ENCODE measurements at places on chromosomes 3 and 15.

GRCh38 chr3:43770426-43771103 is 79.8 kb downstream of the ABHD5 start:
- DNase-seq = no peak

GRCh38 chr3:127734181-127734720 is 61.5 kb downstream of the ABTB1 start:
- no peak for DNase-seq

GRCh38 chr3:61936344-61936937 is 375.1 kb downstream of the PTPRG start:
- DNase-seq = no peak

- DNase-seq = peak; percentile 10
Observed at GRCh38 chr15:60328852-60329443, 68.8 kb downstream of the ANXA2 start.

DNA sequence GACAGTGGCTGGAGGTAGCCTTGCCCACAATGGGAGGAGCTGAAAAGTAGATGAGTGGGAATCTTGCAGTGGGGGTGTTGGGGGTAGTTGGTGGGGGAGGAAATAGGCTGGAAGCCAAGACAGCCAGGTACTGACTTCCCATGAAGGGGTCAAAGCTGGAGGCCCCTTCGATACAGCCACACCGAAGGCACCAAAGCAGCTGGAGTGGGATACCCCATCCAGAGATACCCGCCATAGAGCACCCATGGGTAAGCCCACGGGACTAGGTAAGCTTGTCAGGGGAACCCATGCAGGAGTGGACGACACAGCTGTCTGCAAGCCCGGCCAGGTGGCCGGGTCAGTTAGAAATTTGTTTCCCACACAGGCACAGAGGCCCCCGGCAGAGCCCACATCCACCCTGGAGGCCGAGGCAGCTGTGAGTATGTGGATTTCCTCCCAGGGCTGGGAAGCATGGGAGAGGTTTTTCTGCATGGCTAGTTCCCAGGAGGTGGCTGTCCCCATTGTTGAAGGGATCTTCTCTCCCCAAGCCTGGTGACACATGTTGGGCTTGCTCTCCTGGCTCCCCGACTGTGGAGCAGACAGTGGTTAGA is 28.6 kb downstream of the PRR23E start:
- DNase-seq = no peak

DNA sequence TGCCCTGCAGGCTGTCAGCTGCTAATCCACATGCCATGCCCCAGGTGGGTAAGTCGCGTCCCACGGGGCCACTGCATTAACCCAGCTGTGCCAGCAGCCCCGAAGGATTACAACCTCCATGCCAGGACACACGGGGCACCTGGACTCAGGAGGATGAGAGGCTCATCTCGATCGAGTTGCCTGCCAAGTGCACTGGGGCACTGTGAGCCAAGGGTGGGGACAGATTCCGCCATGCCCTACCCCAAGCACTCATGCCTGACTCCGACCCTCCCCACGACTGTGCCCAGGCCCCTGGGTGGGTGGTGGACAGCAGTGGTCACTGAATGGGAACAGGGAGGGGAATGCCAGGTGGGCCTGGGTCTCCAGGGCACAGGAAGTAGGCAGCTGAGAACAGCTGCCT is 20.7 kb upstream of the SNRPA1 start:
- DNase-seq = no peak

GRCh38 chr3:171898192-171898591 is 55.0 kb downstream of the TMEM212 start:
- no peak for DNase-seq

DNA sequence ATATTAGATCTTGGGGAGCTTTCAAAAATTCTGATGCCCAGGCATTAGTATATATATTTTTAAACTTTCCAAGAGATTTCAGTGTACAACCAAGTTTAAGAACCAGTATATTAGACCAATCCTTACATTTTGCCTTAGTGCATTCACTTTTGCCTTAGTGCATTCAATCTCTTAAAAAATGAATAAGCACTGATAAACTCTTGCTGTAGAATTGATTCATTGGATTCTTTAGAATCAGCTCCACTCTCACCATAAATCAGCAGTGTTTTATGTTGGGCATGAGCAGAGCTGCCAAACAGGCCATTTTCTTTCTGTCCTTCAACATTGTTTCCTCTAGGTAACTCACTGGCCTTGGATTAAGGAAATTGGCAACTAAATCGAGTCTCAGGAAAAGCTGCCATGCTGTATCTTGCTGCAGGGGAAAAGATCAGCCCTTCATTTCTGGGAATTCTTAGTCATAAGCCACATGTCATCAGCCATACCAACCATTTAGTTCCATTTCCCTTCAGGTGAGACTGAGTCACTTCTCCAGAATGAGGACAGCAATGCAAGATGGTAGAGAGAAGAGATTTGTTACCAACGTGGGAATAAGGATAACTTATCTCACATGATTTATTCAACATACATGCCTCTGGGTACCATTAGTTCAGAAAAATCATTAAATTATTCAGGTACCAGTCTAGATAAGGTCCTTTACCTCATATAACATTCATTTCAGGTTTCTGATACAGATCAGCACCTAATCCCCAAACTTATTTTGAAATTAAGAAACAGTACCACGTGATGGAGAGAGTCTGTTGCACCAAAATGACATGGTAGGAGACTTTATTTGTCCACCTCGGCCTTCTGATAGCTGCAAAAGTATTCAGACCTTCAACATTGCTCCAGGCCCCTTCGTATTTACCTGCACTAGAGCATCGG is 192.5 kb downstream of the P3H2 start:
- no peak for DNase-seq

GRCh38 chr3:160675566-160676124 is 1.3 kb upstream of the ARL14 start:
- DNase-seq = no peak

DNA sequence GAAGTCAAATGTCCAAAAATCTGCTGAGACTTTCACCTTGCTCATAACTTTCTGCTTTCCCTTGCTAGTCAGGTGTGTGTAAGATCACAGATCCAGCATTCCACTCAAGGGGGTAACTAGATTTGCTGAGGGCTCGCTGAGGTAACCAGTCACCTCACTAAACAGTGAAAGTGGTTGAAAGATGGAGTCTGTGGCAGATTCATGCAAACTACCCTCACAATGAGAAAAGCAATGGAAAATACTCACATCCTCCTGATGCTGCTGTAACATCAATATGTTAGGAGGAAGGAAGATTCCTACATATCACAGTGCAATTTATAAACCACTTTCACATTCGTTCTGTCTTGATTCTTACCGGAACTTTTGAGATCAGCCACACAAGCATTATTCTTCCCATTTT is 174.3 kb upstream of the BCL6 start:
- no peak for DNase-seq

DNA sequence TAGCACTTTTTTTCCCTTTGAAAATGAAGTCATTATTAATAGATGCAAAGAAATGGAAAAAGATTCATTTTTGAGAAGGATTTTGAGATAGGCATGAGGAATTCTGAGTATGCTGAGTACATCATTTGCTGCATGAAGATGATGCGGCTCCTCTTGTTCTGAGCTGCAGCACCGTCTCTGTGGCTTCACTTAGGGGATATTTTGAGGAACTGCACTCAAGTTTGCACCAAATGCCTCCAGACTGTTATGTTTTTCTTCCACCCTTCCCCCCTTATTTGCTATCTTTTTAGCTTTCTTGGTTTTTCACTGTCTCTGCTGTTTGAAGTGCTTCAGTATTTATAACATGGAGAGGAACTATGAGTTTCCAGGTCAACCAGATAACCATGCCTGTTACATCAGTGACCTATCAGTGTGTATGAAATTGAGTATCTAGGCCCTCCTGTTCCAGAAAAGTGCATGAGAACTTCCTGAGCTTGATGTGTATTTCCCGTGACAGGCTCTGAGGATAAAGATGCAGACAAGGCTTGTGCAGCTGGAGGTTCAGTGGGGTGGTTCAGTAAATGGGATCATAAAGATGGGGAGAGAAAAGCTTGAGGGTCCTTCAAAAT is 128.7 kb downstream of the PDCD6IP start:
- no peak for DNase-seq

- DNase-seq = no peak
Observed at GRCh38 chr15:63043335-63044076, 959 bp downstream of the TPM1 start.

Measured in stimulated activated CD4-positive, alpha-beta T cell treated with anti-CD3 and anti-CD28 coated beads, Interleukin-4, amount 100 ng/mL, for 48 hours (primary cell).